Left lung (tissue), 14 donors: ENCODE measurements at places on chromosomes 13 and 19. TPM values are rescaled to one million over a fixed set of nuclear protein-coding genes. Genes with fewer than 3 reads are reported as not detected.

Gene RASA3
- total RNA-seq = 14.5 TPM

Gene SH2D3A
- 24.2 TPM for total RNA-seq

Gene SLC5A5
- 0.55 TPM for total RNA-seq

Gene UBE2L5
- not detected for total RNA-seq

Gene LRFN3
- 12.2 TPM for total RNA-seq
